ENCODE measurements at places on chromosomes 3 and 15.

GRCh38 chr3:100992231-100993012 is 799 bp downstream of the ABI3BP start:
- no peak for DNase-seq

DNA sequence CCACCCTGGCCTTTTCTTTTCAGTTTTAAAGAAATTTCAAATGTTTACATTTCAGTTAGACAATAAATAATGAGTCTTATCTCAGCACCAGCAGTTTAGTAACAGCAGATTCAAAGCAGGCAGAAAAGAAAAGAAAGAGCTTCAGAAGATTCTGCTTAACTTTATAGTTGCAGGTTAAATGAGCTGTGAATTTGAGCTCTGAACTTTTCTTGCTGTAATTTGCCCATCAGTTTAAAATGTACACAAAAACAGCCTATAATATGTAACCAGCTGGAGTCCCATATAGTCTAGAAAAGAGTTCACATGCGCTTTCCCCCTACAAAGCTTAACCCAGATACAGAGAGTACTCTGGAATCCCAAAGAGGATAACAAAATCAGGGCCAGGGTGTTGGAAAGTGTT is 59.7 kb upstream of the SIAH2 start:
- DNase-seq = no peak

GRCh38 chr3:131526801-131527347 is 24.1 kb upstream of the MRPL3 start:
- DNase-seq = no peak

DNA sequence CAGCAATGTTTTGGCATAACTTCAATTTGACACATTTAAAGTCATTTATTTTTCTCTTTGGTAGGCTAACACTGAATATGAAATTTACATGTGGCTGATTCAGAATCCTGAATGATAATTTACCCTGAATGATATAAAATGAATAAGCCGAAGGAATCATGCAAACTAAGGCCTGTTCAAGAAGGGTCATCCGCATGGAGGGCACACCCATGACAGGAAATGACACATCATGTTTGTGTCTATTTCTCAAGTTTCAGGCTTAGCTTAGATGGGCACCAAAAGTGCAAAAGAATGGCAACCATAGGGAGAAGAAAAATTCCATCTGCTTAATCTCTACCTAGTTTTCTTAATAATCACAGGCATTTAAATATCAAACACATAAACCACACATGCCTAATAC is 141.5 kb downstream of the DUT start:
- no peak for DNase-seq

DNA sequence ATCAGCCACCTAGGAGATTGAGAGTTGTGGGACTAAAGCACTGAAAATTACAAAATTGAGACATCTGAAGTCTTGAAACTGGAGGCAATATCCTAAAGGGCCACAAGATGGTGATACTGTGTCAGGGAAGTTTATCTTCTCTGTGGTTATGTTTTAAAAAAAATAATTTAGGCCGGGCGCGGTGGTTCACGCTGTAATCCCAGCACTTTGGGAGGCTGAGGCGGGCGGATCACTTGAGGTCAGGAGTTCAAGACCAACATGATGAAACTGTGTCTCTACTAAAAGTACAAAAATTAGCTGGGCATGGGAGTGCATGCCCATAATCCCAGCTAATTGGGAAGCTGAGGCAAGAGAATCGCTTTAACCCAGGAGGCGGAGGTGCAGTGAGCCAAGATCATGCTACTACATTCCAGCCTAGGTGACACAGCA is 17.9 kb upstream of the NIT2 start:
- peak; percentile 5 for DNase-seq

DNA sequence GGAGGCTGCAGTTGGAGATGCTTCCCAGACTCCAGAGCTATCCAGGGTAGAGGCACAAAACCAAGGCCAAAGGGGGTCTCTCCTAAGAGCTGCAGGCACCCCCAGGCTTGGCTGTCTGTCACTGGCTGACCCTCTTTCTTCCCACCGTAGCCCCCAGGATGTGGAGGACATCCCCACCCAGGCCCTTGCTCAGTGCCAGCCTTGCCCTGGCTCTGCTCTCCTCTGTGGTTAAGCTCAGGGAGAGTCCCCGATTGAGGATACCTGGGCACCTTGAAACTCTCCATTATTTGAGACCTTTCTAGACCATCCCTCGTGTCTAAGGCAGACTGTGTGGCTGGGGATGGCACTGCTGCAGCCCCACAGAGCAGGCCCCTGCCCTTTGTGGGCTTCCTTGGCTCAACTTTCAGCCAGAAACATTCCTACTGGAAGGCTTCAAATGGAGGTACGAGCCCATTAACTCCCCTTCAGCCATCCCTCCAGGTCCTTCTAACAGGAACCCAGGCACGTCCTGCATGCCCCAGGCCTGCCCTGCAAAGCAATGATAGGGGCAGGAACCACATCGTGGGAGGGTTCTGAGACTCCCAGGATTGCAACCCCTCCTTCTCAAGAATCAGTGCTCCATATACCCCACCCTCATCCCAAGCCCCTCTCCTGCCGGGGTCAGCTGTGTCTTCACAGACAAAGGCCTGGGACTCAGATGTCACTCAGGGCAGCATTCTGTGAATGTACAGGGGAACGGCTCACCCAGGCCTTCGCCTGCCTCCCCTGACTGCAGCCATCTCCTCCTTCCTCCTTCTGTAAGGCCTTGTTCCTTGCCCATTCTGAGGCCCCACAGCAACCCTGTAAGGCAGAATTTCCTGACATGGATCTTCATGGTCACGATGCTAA is 102.9 kb upstream of the ABHD17C start:
- DNase-seq = no peak

GRCh38 chr3:196142202-196142956 is 60.5 kb upstream of the TFRC start:
- DNase-seq = no peak

- no peak for DNase-seq
Measured at GRCh38 chr3:170670504-170670903, 84.6 kb upstream of the SLC7A14 start.

- no peak for DNase-seq
Measured at GRCh38 chr3:8519774-8520448, 18.3 kb downstream of the LMCD1 start.

- no peak for DNase-seq
Measured at GRCh38 chr3:145807990-145808389, 353.0 kb downstream of the PLOD2 start.

DNA sequence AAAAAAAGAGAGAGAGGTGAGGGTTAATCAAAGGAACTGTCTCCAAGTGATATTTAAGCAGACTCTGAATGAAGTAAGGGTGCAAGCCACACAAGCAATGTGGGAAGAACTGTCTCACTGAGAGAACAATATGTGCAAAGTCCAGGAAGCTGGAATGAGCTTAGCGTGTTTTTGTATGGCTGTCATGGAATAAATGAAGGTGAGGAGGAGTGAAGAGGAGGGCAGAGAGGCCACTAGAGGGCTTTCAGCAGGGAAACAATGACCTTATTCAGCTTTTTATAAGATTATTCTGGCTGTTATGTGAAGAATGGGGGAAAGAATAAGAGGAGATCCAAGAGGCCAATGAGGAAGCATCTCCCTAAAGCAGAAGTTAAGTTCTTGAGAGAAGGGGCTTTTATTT is 86.9 kb upstream of the COL8A1 start:
- DNase-seq = no peak

DNA sequence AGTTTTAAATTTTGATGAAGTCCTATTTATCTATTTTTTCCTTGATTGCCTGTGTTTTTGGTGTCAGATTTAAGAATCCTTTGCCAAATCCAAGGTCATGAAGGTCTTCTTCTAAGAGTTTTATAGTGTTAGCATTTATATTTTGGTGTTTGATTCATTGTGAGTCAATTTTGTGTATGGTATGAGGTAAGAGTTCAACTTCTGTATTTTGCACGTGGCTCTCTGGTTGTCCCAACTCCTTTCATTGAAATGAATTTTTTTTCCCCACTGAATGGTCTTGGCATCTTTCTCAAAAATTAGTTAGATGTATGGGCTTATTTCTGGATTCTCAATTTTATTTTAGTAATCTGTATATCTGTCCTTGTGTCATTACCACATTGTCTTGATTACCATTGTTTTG is 57.1 kb upstream of the STRIT1 start:
- no peak for DNase-seq

GRCh38 chr3:98602078-98602678 is 8.8 kb upstream of the CPOX start:
- DNase-seq = no peak

GRCh38 chr3:171334465-171334811 is 125.8 kb downstream of the TNIK start:
- DNase-seq = no peak

DNA sequence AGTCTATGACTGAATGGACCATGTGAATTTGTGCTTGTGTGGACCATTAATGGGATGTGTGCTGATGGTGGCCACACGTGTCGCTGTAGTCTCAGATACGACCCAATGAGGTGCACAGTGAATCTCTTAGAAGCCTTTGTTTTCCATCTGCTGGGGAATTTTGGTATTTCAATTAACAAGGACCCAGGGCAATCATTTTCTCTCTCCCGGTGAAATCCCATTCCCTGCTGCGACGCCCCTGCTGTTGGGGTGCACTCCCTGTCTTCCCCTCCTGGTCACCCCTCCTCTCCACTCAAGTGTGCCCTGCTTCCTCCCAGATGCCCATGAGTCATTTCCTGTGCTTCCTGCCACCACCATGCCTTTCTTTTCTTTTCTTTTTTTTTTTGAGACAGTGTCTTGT is 32.7 kb downstream of the EBLN2 start:
- DNase-seq = no peak

GRCh38 chr3:188303286-188303799 is 149.4 kb downstream of the LPP start:
- DNase-seq = no peak

DNA sequence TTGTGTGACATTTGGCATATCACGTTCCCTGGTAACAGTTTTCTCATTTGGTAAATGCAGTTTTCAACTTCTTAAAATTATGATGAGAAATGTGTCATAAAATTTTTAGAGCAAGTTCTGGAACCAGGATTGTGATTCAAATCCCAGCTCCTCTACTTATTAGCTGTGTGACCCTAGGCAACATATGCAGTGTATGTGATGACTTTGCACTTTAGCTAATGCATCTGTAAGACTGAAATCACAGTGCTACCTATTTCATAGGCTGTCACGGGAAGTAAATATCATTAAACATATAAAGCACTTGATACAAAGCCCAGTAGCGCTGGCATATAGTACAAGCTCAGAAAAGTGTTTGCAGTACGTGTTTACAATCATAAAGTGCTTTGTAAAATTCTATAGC is 419.4 kb downstream of the GRM7 start:
- DNase-seq = peak; percentile 33

DNA sequence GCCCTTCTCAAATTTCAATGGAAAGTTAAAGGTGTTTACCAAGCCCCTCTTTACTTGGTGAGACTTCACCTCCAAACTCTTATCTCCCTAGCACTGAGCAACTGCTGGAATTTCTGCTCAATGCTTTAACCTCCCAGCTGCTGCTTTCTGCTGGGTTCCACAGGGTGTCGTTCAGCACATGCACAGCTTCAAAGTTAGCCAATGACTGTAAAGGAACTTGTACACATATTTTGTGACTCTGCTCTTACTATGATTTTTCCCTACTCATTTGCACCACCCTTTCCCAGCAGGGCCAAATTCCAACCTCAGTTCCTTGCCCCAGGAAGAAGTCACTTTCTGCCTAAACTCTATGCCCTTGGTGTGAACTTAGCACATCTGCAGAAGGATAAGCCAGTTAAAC is 89.7 kb downstream of the ULK4 start:
- DNase-seq = no peak

GRCh38 chr15:67799801-67800205 is 25.5 kb upstream of the SKOR1 start:
- DNase-seq = no peak

DNA sequence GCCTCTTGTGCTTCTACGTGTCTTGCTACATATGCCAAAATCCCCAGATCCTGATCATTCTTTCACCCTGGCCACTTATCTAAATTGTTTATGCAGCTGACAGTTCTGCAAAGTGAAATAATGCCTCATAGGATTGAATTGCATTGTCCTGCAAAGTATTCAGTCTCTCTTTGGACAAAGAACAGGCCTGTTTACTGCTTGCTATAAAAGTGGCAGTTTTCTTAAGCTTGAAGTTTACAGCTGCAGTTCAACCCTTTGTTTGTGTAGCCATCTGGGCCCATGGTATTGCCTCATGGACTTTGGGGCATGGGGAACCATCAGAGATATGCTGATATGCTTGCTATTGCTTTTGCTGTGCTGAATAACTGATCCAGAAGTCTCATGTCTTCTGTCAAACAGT is 523.2 kb downstream of the OTOL1 start:
- no peak for DNase-seq

- DNase-seq = no peak
Measured at GRCh38 chr3:124360155-124360554, 368.2 kb upstream of the ROPN1 start.

- peak; percentile 7 for DNase-seq
Measured at GRCh38 chr15:51094606-51095569, at the start of gene TNFAIP8L3. TNFAIP8L3 (minus strand) TSS chr15:51094906; CDS start chr15:51094595, 311 bp downstream.

- no peak for DNase-seq
Measured at GRCh38 chr15:94743668-94744067, 512.3 kb downstream of the MCTP2 start.

DNA sequence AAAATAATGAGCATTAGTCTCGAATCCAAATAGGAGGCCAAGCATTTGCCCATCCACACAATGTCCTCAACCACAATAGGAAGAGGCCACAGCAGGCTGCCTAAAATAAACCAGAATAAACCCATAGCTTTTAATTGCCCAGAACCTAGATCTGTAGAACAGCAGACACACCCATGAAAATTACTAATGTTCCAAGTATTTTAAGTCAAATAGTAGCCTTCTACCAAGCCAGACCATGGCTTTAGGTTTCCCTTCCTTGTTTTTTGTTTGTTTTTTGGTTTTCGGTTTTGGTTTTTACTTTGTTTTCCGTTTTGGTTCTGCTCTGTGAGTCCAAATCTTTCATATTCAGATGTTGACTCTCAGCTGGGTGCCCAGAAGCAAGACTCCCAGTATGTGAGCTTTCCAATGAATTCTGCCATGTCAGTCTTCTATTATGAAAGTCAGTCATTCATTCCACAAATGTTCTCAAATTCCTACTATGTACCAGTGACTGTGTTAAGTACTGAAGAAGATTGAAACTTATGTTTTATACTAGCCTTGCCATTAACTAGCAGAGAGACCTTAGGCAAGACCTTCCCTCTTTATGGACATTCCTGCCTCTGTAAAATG is 57.8 kb upstream of the BOC start:
- DNase-seq = no peak

DNA sequence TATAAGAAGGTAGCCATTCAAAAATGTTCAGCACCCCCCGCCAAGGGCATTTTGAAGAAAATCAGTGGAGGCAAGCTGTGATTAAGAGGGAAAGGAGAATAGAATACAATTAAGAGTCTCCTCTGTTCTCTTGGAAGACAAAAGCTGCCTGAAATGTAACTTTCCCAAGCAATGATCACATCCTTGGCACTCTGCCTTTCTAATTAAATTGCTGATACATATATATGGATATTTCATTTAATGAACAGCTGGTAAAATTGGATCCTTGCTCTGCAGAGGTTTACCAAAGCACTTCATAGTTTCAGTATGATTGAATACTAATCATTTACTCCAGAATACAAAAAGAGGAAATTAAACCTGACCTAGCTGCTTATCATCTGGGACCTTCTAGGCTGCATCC is 10.4 kb downstream of the COL6A6 start:
- DNase-seq = no peak

GRCh38 chr3:188421151-188421821 is 267.3 kb downstream of the LPP start:
- DNase-seq = no peak

Data from NCI-H748 treated with DMSO at 0.1 percent for 48 hours (cell line).